ENCODE measurements at places on chromosomes 16 and 17.

DNA sequence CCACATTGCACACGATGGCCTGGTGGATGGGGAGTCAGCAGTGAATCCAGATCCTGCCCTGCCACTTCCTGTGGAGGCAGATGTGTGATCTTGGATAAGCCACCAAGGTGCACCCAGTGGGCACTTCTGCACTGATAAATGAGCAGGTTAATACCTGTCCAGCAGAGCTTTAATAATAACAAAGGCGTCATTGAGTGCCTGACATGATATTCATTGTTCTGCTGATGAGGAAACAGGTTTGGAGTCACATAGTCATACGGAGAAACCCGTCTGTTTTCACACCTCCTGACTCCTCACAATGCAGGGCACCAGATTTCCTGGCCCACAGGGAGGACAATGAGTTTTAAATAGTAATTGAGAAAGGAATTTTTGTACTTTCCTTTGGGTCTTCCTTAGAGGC lies 324.6 kb upstream of the CDH5 start:
- no peaks in the 10 kb centered on the region for H3K36me3 ChIP-seq
- H3K4me3 ChIP-seq: no peak overlapping the region
- DNase-seq: no peak
- H3K4me1 ChIP-seq: peaks cover 7% of the 10 kb centered on the region
- no peaks in the 10 kb centered on the region for H3K27me3 ChIP-seq
- H3K27ac ChIP-seq: no peak overlapping the region

- no peaks in the 10 kb centered on the region for H3K27me3 ChIP-seq
- H3K36me3 ChIP-seq: no peaks in the 10 kb centered on the region
- H3K4me3 ChIP-seq: no peak overlapping the region
- H3K4me1 ChIP-seq: peaks cover 12% of the 10 kb centered on the region
These were observed 19.3 kb downstream of the CYB5D2 start for GRCh38 chr17:4162321-4162720.

- peak overlapping the region; percentile 72 for H3K4me3 ChIP-seq
- peaks cover 8% of the 10 kb centered on the region for H3K27me3 ChIP-seq
- H3K36me3 ChIP-seq: no peaks in the 10 kb centered on the region
These were observed 2.8 kb upstream of the NTN3 start for GRCh38 chr16:2468233-2468724.

DNA sequence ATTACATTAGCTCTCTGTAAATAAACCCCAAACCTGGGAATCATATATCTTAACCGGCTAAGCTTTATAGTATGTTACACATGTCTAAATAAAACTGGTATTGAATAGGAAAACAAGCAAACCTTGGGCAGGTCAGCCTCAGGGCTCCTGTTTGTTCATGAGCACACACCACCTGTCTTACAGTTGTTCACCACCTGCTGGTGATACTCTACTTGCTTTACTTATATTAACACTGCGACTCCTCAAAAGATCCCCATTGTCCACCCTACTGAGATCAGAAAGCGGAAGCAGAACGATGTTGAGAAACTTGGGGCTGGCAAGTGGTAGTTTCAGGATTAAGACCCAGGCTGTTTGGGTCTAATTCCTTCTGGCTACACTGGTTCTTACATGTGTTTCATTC lies 16.4 kb downstream of the CDH13 start:
- no peaks in the 10 kb centered on the region for H3K27me3 ChIP-seq
- no peak overlapping the region for H3K27ac ChIP-seq
- no peaks in the 10 kb centered on the region for H3K4me1 ChIP-seq
- no peak for DNase-seq

DNA sequence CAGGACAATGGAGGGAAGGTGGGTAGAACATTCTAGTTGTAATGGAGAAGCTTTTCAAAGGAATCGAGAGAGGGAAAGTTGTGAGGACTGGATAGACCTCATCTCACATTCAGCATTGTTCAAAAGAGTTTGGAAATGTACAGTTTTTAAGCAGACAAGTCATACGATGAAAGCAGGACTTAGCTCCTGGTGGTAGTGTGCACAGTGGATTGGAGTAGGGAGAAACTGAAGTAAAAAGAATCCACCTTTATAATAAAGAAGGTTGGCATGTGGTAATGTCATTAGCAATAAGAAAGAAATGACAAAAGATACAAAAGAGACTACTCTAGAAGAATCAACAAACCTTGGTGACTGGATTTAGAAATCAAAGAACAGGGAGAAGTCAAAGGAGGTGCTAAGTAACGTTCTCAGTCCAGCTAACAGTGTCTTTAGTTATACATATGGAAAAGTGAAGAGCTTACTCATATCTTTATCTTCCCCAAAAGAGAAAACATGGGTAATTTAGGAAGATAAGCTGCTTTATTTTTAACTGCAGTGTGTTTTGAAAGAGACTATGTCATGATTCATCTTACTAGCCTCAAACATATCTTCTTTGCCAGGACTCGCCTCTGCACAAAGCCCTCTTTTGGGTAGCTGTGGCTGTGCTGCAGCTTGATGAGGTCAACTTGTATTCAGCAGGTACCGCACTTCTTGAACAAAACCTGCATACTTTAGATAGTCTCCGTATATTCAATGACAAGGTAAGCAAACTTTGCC lies 18.7 kb upstream of the EVI2A start:
- H3K27me3 ChIP-seq: no peaks in the 10 kb centered on the region
- no peak overlapping the region for H3K27ac ChIP-seq
- no peak overlapping the region for H3K4me3 ChIP-seq
- no peak for DNase-seq

DNA sequence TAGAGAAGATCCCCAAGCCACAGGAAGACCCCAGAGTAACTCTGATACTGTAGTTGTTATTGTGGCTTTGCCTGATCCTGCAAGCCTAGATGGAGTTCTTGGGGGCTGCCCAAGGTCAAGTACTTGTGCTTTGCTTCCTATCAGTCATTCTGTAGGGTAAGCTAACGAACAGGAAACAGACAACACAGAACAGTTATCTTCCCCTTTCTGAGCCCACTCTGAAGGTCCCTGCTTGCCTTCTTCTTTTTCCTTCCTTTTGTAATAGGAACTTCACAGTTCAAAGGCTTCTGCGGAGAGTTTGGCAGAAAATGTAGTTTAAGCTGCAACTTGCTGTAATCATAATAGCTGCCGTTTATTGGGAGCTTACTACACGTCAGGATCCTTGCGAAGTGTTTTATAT lies 494.1 kb upstream of the ERCC4 start:
- no peak overlapping the region for H3K4me3 ChIP-seq
- no peaks in the 10 kb centered on the region for H3K4me1 ChIP-seq
- DNase-seq: no peak
- H3K27ac ChIP-seq: no peak overlapping the region
- no peaks in the 10 kb centered on the region for H3K27me3 ChIP-seq
- H3K36me3 ChIP-seq: no peaks in the 10 kb centered on the region

- DNase-seq: no peak
- H3K4me1 ChIP-seq: no peaks in the 10 kb centered on the region
- H3K4me3 ChIP-seq: no peak overlapping the region
These were observed 669.3 kb downstream of the TOX3 start for GRCh38 chr16:51877686-51878085.

DNA sequence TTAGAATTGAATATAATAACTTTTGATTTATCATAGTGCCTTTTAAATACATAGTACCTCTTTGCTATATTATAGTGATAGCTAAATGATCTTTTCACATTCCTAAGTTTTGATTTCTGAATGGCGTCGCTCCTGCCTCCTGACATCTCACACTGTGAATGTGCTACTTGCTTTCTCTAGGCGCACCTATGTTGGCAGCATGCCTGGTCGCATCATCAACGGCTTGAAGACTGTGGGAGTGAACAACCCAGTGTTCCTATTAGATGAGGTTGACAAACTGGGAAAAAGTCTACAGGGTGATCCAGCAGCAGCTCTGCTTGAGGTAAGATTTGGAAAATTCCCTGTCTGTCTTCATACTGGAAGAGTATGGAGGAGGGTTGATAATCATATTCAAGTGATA lies 29.8 kb upstream of the ABCC11 start:
- no peak overlapping the region for H3K4me3 ChIP-seq
- H3K36me3 ChIP-seq: no peaks in the 10 kb centered on the region

DNA sequence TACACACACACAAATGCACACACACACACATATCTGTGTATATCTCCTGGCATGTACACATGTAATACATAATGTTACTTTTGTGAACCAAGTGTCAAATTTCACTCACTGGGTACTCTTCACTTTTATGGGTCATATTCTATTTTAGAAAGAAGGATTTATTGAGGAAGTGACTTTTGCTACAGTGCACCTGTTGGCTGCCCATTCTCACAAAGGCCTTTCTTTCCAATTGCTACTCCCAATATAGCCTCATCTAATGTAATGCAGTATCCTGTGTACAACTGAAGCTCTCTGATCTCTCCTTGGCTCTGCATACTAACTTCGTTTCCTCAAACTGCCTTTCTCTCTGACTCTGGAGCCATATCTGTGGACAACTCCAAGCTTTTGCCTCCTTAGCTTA lies 107.5 kb downstream of the ABCA8 start:
- H3K27ac ChIP-seq: no peak overlapping the region
- H3K4me3 ChIP-seq: no peak overlapping the region
- H3K4me1 ChIP-seq: no peaks in the 10 kb centered on the region
- DNase-seq: no peak
- no peaks in the 10 kb centered on the region for H3K27me3 ChIP-seq
- H3K36me3 ChIP-seq: no peaks in the 10 kb centered on the region

DNA sequence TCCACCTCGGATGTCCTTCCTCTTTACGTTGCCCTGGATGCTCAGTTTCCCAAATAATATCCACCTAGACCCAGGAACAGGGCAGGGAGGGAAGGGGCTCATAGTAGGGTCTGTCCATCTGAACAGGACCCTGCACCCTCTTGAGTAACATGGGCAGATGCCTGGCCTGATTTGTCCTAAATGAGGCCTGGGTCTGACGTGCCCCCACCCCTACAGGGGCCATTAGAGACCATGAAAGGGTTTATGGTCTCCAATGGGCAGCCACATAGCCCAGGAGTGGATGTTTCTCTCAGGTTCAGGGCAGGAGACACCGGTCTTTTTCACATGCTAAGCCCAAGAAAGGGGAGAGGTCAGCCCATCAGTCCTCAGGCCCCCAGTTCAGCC lies 6.8 kb downstream of the CACNG1 start:
- H3K36me3 ChIP-seq: no peaks in the 10 kb centered on the region
- no peak overlapping the region for H3K27ac ChIP-seq
- no peak overlapping the region for H3K4me3 ChIP-seq

Data from hepatocyte (in vitro differentiated cells).